B cell (primary cell): ENCODE measurements at places on chromosomes 7 and 10. TPM values are rescaled to one million over a fixed set of nuclear protein-coding genes. Genes with fewer than 3 reads are reported as not detected.

The TFR2 gene
- total RNA-seq, result 8.3 and 10.0 TPM in 2 replicates

The MCMBP gene
- 36.0 and 39.9 TPM in 2 replicates for total RNA-seq

The ZNF680 gene
- total RNA-seq, result 27.3 and 27.8 TPM in 2 replicates

The OR2A5 gene
- total RNA-seq, result not detected in 2 replicates

The VWDE gene
- not detected in 2 replicates for total RNA-seq

The RBM20 gene
- total RNA-seq, result not detected in 2 replicates

The TAS2R5 gene
- 3.6 and 6.5 TPM in 2 replicates for total RNA-seq
